Stimulated activated CD4-positive, alpha-beta T cell treated with anti-CD3 and anti-CD28 coated beads, Interleukin-2, amount 100 ng/mL, for 48 hours (primary cell): ENCODE measurements at places on chromosomes 11 and 22.

- no peak for DNase-seq
Measured at GRCh38 chr11:86940122-86940777, 14.9 kb downstream of the FZD4 start.

DNA sequence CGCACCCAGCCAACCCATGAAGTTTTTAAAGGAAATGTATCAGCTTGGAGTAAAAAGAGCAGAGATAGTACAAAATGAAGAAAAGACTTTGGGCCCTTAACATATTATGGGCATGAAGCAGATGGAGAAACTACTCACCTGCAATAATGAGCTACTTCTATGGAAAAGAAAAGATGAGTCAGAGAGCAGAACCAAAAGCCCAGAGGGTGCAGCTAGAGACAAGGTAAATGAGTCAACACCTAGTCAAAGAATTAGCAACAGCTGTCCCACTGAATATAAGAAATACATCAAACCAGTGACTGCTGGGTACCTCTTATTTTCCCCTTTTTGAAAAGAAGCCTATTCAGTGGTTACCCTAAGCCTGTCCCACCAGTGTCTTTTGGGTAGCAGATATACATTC is 61.8 kb downstream of the RPL27A start:
- DNase-seq, result no peak

DNA sequence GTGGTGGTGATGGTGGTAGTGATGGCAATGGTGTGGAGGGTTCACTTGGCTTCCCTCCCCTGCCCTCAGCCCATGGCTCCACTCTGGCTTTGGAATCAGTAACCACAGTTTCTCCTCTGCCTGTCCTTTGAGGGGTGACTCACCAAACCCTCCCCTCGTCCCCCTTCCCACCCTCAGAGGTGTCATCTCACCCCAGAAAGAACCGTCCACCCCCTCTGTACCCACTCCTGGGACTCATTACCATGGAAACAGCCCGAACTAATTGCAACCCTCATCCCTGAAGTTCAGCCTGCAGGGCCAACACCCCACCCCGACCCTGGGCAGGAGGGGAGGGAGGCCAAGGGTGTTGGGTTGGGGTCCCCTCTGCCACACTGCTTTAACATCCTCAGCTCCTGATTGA is 26.6 kb downstream of the PHLDB1 start:
- DNase-seq, result no peak

DNA sequence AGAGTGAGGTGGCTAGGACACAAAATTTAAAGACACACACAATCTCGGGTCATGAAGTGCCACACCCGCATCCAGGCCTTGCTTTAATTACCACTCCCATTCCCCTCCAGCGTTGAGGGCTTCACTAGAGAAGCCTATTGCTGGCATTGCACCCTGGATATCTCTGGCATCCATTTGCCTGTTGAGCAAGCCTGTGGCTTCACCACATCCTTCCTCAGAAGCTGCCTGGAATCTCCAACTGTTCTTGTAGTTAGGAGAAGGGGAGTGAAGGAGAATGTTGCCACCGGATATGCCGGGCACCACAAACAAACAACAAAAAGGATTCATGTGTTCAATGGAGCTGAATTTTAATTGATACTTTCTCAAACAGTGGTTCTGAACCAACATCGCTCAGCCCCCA is 34.4 kb upstream of the RCN1 start:
- no peak for DNase-seq

DNA sequence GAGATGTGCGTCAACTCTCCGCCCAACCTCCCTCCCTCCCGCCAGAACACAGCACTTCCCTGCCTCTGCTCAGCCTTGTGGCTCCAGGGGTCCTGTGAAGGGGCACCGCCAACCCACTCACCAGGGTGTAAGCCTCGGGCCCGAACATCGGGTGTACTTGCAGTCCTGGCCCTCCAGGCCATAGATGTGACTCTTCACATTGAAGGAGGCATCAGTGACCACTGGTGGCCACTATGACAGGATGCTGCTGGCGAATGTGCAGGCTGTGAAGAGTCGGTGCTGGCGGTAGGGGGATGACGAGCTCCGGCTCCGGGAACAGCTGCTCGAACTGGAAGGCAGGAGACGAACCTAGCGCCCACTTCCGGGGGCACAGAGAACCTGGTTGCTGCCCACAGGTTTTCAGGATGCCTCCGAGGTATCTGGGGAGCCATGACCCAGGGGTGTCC is 97.4 kb downstream of the MED15 start:
- no peak for DNase-seq

GRCh38 chr11:128029219-128029722 is 558.1 kb downstream of the ETS1 start:
- no peak for DNase-seq

DNA sequence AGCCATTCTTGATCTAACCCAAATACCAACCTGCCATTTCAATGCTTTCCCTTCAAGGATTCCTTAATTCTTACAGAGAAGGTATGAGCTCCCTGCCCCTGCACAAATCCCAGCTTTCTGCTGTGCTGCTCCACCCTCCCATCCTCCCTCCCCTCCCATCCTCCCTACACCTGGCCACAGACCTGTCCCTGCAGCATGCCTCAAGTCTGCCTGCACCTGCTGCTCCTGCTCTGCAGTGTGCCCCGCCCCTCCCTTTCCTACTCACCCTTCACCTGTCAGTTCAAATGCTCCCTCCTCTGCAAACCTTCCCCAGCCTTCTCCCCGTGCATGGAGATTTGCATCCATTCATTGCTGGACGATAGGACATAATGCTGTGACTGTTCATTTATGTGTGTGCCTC is 139.9 kb upstream of the NARS2 start:
- no peak for DNase-seq

DNA sequence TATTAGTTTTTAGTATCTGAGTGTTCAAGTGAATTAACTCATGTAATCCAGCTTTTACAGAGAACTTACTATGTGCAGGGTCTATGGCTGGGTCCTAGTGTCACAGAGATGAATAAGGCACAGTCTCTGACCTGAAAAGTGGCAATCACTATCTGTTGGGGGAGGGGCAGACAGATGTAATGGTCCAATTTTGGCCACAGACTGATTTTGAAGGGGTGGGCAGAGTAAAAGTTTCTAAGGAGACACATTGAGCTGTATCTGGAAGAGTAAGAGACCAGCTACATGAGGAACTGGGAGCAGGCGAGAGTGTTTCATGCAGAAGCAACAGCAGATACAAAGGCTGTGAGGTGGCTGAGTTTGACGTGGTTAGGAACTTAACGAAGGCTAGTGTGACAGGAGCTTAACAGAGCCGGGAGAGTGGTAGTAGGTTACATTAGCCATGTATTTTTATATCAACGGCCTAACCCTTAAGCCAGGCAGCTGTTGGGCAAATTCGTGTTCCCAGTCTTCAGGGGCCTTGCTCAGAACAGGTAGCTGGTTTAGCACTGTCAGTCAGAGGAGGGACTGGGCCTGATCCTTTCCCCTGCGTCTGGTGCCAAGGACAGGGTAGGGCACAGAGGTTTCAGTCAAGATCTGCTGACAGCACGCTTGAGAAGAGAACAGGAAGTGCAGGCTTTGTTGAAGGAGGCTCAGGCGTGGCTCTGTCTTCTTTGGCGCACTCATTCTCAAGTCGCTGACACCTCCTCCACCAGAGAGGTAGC is 1.4 kb upstream of the STIM1 start:
- peak; percentile 54 for DNase-seq

GRCh38 chr11:1695548-1696108 is 1.4 kb upstream of the KRTAP5-6 start:
- DNase-seq, result no peak

- no peak for DNase-seq
Measured at GRCh38 chr11:75269367-75269660, 28.7 kb downstream of the TPBGL start.

DNA sequence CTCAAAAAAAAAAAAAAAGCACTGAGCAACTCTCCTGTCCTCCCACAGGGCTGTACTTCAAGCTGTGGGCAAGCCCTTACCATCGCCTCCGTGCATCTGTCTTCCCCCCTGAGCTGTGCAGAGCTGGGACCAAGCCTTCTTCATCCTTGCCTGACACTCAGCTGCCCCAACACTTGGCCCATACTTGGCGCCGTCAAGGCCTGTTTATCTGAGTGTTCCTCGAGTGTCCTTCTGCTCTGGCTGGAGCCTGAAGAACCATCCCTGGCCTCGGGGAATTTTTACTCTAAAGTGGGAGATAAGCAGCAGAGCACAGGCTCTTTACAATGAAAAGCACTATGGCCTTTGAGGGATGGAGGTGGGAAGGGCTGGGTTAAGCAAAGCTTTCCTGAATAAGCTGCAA is 1.6 kb upstream of the TIRAP start:
- no peak for DNase-seq

DNA sequence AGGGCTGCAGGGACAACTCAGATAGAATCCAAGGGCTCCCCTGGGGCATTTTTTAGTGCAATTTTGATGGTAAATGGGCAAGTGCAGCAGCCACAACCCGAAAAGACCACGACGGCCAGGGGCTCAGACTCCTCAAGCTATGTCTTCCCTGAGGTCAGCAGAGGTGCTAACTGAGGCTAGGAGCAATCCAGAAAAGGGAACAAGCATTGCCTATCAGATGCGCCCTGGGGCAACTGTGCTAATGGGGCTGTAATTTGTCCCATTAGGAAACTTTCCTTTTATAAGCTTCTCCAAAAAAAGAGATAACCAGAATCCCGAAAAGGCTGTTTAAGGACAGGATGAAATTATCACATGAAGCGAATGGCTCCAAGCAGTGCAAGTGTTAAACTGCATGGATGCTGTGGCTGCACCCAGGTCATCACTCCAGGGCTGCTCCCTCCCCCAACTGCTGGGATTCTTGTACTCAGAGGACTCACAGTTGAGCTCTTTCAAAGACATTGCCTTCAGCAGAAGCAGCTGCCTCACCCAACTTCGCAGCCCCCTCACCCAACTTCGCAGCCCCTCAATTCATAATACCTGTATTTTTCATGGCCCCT is 2.8 kb upstream of the CD3E start:
- no peak for DNase-seq

- no peak for DNase-seq
Measured at GRCh38 chr11:77125191-77125590, 2.9 kb upstream of the MYO7A start.

GRCh38 chr11:23604966-23605365 is 744.7 kb upstream of the CCDC179 start:
- DNase-seq, result no peak

- DNase-seq, result no peak
Measured at GRCh38 chr11:3036419-3036818, 20.8 kb downstream of the CARS1 start.

DNA sequence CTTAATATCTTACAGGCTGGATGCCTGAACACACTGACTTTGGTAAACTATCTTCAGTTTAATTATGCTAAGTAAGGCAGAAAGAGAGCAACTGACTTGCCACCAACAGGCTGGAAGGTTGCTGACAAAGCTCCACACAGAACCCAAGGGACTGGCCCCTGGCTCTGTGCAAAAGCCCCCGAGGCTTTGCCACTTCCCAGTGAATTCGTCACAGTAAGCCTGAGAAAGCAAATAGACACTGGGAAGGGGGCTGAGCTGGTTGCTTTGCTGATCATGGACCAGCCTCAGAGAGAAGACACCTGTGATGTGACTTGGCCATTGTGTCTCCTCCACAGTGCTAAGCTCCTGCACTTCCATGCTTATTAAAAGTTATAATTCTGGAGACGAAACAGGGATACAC is 91.7 kb downstream of the BLID start:
- no peak for DNase-seq

- no peak for DNase-seq
Measured at GRCh38 chr11:24900960-24901549, 404.2 kb downstream of the LUZP2 start.

- no peak for DNase-seq
Measured at GRCh38 chr11:82747471-82747870, 13.8 kb upstream of the FAM181B start.

DNA sequence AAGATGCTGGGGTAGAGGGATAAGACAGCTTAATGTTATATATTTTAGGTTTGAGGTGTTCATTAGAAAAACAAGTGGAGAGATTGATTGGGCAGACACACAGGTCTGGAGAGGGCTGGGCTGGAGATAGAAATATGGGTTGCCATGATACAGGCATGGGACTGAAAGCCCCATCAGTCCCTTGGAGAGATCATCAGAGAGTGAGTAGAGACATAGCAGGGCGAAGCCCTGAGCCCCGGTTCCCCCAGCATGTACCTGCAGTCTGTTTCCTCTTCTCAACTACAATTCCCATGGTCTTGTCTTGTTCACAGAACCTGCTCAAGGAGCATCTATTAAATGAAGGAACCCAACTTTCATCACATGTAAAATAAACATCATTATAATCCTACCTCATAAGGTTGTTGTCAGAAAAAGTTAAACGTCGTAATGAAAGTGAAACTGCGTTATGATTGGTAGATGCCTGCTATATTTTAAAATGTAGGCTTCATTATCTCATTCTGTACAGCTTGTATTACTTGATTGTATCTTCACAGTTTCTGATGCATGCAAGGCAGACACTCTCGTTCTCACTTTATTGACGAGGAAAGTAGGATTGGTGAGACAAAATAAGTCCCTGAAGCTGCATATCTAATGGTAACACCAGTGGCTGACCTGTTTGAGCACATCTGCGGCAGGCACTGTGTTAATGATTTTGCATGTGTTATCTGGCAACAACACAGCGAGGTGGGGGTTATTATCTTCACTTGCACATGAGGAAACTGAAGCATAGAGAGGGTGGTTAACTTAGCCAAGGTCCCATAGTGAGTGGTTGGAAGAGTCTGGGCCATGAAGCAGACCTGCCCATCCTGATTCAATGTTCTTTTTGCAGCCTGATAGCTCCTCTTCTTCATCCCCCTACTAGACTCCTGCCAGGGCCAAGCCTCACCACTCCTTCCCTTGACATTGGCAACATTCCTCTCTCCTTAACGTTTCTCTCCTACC is 63.5 kb downstream of the ENDOD1 start:
- DNase-seq, result no peak

GRCh38 chr22:27583856-27584255 is 217.7 kb downstream of the MN1 start:
- DNase-seq, result no peak

DNA sequence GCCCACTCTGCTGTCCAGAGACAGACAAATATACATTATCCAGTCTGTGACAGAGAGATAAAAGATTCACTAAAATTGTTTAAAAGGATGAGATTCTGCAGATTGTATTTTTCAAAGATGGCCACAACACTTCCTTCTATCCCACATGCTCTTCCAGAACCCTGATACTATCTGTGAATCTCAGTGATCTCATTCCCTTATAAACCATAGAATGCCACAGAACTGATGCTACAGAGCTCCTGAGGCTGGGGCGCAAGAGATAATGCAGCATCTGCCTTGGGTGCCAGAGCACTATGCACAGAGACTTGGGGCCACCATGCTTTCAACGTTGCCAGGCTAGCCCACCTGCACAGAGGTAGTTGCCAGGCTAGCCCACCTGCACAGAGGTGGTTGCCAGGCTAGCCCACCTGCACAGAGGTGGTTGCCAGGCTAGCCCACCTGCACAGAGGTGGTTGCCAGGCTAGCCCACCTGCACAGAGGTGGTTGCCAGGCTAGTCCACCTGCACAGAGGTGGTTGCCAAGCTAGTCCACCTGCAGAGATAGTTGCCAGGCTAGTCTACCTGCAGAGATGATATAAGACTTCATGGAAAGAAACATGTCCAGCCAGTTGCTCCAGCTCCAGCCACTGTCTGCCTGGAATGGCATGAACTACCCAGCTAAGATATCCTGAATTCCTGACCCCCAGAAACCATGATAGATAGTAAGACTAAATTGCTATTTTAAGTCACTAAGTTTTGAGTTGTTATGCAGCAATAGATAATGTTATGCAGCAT is 17.6 kb upstream of the SEPTIN5 start:
- DNase-seq, result no peak
